ENCODE measurements at places on chromosomes 3 and 15. TPM values are rescaled to one million over a fixed set of nuclear protein-coding genes. Genes with fewer than 3 reads are reported as not detected.

GRCh38 chr15:74364936-74365597 is 2.4 kb downstream of the CYP11A1 start:
- no peak for DNase-seq
- no peaks in the 10 kb centered on the region for H3K4me1 ChIP-seq
- no peak overlapping the region for H3K4me3 ChIP-seq
- no peak overlapping the region for H3K27ac ChIP-seq
- no peaks in the 10 kb centered on the region for H3K36me3 ChIP-seq

GRCh38 chr3:138062626-138063025 is 52.7 kb downstream of the CLDN18 start:
- no peak overlapping the region for H3K27ac ChIP-seq
- H3K4me1 ChIP-seq, result peaks cover 29% of the 10 kb centered on the region
- no peak for DNase-seq

DNA sequence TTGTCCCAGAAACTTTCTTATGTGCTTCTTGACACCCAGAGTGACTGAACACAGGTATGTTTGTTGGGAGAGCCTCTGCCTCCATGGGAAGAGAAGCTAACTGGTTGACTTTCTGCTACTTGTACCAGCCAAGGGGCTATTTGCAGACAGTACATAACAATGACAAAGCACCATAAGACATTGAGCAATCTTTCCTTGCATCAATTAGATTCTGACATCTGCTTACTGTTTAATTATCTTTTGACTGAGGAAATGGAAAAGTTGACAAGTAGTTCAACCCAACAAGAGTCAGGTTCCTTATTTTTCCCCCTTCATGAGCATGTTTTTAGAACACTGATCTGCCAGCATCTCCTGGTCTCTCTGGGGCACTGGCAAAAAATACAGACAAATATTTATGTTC is 157.7 kb downstream of the RPLP1 start:
- H3K27ac ChIP-seq, result no peak overlapping the region
- H3K27me3 ChIP-seq, result peaks cover 1% of the 10 kb centered on the region
- no peaks in the 10 kb centered on the region for H3K36me3 ChIP-seq
- H3K4me3 ChIP-seq, result no peak overlapping the region
- H3K4me1 ChIP-seq, result no peaks in the 10 kb centered on the region
- no peak for DNase-seq

DNA sequence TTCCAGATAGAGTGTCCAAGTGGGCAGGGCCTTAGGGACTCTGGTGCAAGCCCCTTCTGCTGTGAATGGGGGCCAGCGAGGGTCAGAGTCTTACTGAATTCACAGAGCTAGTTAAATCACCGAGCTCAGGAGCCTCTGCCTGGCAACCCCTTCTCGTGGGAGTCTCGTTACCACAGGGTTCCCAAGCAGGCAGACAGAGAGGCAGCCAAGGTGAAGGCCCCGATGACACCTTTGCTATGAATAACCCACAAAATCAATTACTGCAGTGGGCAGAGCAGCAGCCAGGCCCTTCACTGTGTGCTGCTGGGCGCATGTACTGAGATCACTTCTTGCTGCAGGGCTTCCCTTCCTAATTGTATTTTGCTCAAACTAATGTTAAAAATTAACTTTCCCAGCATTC is 56.9 kb downstream of the SPSB4 start:
- no peaks in the 10 kb centered on the region for H3K27me3 ChIP-seq
- H3K27ac ChIP-seq, result no peak overlapping the region
- H3K36me3 ChIP-seq, result no peaks in the 10 kb centered on the region
- no peak overlapping the region for H3K4me3 ChIP-seq

GRCh38 chr3:170529346-170529745 is 56.5 kb downstream of the SLC7A14 start:
- H3K4me1 ChIP-seq, result no peaks in the 10 kb centered on the region
- no peaks in the 10 kb centered on the region for H3K36me3 ChIP-seq
- no peak overlapping the region for H3K4me3 ChIP-seq
- H3K27me3 ChIP-seq, result no peaks in the 10 kb centered on the region

DNA sequence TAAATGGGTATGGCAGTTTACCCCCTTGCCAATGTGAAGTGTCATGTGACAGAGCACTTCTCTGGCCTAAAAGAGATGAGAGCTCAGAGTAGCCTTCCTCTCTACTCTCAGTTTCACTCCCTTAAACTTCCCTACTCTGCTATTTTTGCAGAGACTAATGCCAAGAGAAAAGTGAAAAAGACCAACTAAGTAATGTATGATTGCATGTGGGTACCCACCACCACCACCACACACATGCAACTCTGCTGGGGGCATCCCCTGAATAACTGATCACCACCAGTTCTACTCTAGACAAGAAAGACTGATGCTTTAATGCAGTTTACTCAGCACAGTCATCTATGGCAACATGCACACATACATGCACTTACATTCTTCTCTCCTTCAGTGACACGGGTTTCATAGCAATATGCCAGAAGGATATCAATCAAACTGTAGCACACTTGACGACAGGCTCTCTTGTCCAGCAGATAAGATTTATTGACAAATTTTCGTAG is 31.3 kb downstream of the SHQ1 start:
- no peaks in the 10 kb centered on the region for H3K36me3 ChIP-seq
- no peak for DNase-seq
- H3K27me3 ChIP-seq, result no peaks in the 10 kb centered on the region

GRCh38 chr3:156433910-156434309 is 121.0 kb downstream of the SSR3 start:
- H3K27ac ChIP-seq, result no peak overlapping the region
- H3K36me3 ChIP-seq, result no peaks in the 10 kb centered on the region
- no peak overlapping the region for H3K4me3 ChIP-seq
- no peaks in the 10 kb centered on the region for H3K27me3 ChIP-seq

DNA sequence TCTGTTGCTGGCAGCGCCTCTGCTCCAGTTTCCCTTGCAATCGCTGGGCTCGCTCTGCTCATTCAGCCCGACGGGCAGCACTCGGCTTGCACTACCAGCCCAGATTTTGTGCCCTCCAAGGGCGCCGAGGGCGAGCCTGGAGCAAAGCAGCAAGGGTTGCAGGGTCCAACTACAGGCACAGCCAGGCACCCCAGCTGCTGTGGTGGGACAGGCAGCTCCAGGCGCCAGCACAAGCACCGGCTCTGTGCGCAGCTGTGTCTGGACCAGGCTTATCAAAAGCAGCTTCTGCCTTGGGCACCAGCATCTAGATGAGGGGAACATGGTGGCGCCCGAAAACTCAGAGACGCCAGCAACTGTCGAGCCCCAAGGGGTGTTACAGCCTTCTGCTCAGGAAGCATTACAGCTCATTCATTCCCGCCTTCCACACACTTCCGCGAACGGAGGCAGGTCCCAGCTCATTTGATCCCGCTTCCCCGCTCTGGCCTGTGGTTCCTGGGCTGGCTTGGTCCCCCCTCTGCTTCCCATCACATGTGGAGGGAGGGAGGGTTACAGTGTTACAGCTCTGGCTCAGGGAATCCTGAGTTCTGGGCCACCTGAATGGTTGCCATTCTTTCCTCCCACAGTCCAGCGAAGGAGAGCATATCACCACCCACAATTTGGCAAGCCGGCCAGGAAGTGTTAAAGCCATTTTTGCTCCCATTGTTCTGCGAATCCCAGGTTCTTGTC is 409.9 kb upstream of the ALCAM start:
- no peaks in the 10 kb centered on the region for H3K36me3 ChIP-seq
- no peaks in the 10 kb centered on the region for H3K4me1 ChIP-seq
- H3K4me3 ChIP-seq, result no peak overlapping the region
- no peaks in the 10 kb centered on the region for H3K27me3 ChIP-seq
- H3K27ac ChIP-seq, result no peak overlapping the region

GRCh38 chr15:100650685-100651084 is 48.3 kb downstream of the ASB7 start:
- no peak for DNase-seq
- H3K4me1 ChIP-seq, result no peaks in the 10 kb centered on the region
- H3K36me3 ChIP-seq, result 0 out of 2 replicates have a peak, but pooled peaks cover 4% of the 10 kb centered on the region
- H3K27me3 ChIP-seq, result no peaks in the 10 kb centered on the region

DNA sequence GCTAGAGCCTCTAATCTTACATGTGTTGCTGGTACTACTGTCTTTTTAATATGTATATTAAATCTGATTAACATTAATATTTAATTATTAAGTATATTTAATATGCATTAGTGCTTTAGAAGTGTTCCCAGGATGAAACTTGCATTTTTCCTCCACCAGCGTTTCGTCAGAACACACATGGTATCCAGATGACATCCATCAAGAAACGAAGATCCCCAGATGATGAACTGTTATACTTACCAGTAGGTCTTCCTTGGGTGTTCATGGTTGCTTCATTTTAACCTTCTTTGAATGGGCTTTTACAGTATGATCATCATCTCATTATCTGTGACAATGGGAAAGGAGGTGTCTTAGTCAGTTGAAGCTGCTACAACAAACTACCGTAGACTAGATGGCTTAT is 238.0 kb downstream of the TP63 start:
- no peak overlapping the region for H3K4me3 ChIP-seq
- H3K36me3 ChIP-seq, result peaks cover 11% of the 10 kb centered on the region
- H3K4me1 ChIP-seq, result no peaks in the 10 kb centered on the region
- H3K27me3 ChIP-seq, result no peaks in the 10 kb centered on the region
- H3K27ac ChIP-seq, result no peak overlapping the region

DNA sequence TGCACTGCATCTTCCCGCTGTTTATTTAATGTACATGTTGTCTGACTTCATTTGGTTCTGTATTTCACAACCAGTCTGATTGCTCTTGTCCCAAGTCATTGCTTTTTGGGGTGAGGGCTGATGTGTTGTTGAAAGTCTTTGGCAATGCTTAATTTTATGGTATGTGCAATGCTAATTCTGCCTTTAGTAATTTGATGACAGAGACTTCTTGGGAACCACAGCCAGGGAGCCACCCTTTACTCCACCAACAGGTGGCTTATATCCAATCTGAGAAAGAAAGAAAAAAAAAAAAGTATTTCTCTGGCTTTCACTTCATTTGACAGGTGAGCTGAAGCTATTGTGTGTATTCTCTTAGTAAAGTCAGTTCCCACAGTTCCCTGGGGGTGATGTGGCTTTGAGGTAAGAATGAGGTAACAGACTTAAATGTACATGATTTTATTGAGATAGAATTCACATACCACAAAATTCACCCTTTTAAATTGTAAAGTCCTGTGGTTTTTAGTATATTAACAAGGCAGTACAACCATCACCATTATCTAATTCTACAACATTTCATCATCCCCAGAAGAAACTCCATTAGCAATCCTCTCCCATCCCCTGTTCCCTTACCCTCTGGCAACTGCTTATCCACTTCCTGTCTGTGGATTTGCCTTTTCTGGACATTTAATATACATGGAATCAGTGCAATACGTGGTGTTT is 97.3 kb downstream of the SLCO3A1 start:
- H3K27me3 ChIP-seq, result no peaks in the 10 kb centered on the region
- H3K4me1 ChIP-seq, result no peaks in the 10 kb centered on the region
- no peak overlapping the region for H3K4me3 ChIP-seq
- DNase-seq, result no peak
- no peak overlapping the region for H3K27ac ChIP-seq

DNA sequence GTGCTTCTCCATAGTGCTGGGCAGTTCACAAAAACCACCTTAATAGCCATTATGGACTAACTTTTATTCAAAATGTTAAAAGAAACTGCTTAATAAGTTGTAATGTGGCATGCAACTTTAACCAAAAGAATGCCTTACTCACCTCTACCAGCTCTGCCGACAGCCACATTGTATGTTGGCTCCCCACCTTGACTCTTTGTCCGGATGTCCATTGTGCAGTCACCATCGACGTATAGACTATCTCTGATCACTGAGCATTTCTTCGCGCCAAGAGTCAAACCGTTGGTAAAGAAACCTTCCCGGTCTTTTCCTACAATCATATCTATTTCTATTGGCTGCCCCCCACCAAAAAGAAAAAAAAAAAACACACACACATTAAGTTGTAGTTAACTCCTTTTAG is 2.5 kb downstream of the PFN2 start:
- no peaks in the 10 kb centered on the region for H3K27me3 ChIP-seq
- no peak overlapping the region for H3K4me3 ChIP-seq
- H3K4me1 ChIP-seq, result no peaks in the 10 kb centered on the region
- H3K36me3 ChIP-seq, result no peaks in the 10 kb centered on the region

DNA sequence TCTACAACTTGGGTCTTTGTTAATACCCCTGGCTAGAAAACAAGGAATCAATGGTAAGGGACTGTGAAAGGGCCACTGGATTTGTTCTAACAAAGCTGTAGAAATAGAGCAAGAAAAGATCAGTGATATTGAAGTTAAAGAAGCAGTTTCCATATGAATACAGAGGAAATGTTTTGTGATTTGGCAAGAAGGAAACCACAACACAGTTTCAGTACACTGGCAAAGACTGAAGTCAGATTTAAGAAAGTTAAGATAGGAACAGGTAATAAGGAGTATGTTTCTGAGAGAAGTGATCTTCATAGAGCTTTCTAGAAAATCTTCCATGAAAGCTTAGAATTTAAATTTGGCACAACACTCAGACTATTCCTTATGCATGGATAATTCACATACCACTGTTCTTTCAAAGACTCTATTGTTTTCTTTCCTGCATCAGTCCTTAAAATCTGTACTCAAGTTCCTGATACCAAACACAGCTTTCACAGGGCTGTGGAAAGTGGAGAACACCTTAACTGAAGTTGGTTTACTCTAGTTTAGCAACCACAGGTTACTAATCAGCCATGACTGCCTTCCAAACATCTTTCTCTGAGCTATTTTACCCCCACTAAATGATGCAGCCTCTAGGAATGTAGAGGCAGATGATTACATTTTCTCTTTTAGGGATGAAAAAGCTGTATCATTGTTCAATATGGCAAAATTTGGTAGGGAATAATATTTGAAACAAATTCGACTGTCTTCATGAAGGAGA is 32.4 kb upstream of the ALCAM start:
- H3K36me3 ChIP-seq, result no peaks in the 10 kb centered on the region
- no peak overlapping the region for H3K27ac ChIP-seq
- no peak for DNase-seq
- no peaks in the 10 kb centered on the region for H3K27me3 ChIP-seq

Gene RTP3
- not detected for polyA plus RNA-seq

Gene RTP1
- polyA plus RNA-seq, result not detected

Gene SNURF
- 9.0 TPM for polyA plus RNA-seq

Gene FSIP1
- polyA plus RNA-seq, result 0.14 TPM

Gene VPS8
- polyA plus RNA-seq, result 21.7 TPM

Gene TNK2
- 2.9 TPM for polyA plus RNA-seq
